ENCODE measurements at places on chromosomes 2 and 18.

GRCh38 chr2:67399144-67399543, 2.0 kb downstream of the ETAA1 start:
- no peak for DNase-seq

DNA sequence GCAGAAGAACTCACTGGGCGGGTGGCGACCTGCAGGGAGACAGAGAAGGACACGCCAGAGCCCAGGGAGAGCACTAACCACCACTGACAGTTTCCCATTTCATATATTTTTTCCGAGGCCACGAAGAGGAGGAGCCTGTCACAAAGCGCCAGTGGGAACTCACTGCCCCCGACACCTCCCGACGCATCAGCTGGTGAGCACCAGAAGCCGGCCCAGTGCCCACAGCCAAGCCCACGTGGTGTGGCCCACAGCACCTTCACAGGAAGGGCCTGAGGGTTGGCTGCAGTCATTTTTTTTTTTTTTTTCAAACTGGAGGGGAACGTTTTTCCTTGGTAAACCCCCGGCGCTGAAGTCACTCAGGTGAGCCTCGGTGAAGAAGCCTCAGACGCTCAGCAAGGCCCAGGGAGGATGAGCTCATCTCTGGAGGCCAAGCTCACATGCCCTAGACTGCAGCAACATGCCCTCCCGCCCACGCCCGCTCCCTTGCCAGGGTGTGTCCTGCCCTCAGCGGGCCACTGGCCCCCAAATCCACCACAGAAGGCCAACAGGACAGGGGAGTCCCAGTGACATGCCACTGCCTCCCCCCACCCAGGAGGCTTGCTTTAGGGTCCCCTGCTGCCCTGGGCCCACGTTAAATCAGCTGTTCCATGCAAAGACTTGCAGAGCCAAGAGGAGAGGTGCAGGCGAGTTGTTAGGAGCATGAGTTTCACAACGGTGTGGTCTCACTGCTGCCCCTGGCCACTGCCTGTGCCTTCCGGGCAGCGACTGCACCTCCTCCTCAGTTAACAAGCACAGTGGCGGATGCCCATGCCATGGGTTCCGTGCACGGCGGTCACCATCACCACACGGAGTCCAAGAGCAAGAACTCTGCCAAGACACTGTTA, 68.1 kb downstream of the PARD6G start:
- no peak for DNase-seq

DNA sequence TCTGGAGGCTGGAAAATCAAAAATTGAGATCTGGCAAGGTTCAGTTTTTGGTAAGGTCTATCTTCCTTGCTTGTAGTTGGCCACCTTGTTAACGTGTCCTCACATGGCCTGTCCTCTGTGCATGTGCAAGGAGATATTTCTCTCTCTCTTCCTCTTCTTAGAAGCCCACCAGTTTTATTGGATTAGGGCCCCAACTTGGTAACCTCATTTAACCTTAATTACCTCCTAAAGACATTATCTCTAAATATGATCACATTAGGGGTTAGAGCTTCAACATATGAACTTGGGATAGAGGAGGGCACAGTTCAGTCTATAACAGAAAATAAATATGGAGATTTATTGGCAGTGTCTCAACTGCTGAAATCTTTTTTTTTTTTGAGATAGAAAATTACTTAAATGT, 19.6 kb upstream of the RND3 start:
- DNase-seq: no peak

GRCh38 chr18:9849407-9850283, 36.1 kb upstream of the TXNDC2 start:
- DNase-seq: no peak

DNA sequence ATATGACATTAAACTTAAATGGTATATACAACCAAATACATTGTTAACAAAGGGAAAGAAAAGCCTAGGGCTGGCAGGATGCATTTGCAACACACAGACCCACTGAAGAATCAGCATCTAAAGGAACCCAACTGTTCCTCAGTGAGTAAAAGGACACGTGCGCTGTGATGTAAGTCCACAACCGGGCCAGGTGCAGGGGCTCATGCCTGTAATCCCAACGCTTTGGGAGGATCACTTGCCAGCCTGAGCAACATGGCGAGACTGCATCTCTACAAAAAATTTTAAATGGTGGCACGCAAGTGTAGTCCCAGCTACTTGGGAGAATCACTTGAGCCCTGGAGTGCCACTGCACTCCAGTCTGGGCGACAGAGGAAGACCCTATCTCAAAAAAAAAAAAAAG, 3.9 kb downstream of the DTNB start:
- DNase-seq: no peak

DNA sequence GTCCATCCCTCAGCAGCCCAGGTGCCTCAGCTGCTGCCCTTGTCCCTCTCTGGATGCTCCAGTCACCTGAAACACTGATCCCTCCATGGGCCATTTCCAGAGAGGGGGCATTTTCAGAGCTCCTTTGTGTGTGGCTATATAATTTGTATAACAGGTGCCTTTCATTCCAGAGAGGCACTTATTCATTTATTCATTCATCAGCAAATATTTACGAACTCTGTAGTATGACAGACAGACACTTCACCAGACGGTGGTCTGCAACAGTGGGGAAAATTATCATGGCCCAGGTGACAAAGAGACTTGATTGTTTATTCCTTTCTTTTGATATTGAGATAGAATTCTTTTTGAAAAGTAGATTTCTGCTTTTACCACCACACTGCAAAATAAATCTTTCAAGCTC, 361.7 kb downstream of the TMEM182 start:
- no peak for DNase-seq

GRCh38 chr2:226411727-226412360, 387.8 kb downstream of the IRS1 start:
- DNase-seq: no peak

DNA sequence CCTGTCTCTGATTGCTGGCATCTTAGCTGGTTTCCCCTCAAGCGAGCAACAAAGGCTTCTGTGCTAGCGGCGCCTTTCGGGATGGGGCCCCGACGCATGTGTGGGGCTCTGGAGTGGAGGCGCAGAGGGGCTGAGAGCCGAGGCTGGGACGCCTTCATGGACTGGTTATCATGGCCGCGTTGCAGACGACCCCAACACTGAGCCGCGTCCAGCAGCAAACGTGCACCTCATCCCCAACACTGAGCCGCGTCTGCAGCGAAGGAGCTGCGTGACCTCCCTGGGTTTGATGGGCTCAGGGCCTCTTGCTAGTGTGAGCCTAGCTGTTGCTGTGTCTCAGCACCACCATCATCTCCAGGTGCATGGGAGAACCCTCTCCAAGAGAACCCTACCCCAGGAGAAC, 123.7 kb upstream of the CTDP1 start:
- no peak for DNase-seq

- DNase-seq: no peak
These were observed 49.4 kb downstream of the SFXN5 start for GRCh38 chr2:73022024-73022568.

DNA sequence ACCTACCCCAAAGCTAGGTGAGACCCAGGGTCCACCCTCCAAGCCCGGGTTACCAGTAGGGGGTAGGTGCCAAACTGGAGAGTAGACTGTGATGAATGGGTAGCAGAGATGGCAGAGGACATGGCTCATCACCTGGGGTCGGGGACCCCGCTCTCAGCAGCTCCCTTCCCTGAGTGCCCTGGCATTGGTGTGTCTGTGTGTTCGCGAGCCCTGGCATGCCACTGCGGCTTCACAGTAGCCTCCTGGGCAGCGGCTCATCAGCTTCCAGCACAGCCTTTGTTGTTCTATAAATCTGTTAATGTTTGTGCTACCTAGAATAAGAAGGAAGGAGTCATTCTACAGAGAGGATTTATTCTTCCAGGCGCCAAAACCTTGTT, 62.6 kb upstream of the ALPP start:
- no peak for DNase-seq
